Omental fat pad (tissue), 4 donors: ENCODE measurements at places on chromosomes 7 and 10.

DNA sequence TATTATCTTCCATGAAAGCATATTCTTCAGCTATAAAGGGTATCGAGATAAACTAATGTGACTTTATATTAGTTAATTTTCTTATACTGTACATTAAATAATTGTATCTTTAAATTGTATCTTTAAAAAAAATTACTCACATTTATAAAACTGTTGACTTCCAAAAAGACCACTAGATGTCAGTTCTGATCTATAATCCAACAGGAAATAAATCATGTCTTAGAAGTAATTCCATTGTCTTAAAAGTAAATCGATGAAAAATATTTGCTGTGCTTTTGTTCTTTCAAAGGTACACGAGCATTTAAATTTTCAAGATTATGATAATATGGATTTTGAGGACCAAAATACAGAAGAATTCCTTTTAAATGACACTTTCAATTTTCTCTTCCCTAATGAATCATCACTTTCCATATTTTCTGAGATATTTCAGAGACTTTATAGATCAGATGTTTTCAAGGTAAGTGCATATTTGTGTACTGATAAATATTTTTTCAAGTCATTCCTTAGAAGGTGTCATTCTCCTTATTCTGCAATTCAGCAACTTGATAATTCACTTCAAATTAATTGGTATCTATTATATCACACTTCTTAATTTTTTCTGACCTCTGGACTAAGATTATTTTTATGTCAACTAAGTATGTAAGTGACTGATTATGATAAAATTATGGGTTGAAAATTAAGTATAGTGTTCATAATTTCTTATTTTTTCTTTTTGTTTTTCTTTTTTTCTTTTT, 138.5 kb downstream of the CPED1 start:
- no peak for DNase-seq

DNA sequence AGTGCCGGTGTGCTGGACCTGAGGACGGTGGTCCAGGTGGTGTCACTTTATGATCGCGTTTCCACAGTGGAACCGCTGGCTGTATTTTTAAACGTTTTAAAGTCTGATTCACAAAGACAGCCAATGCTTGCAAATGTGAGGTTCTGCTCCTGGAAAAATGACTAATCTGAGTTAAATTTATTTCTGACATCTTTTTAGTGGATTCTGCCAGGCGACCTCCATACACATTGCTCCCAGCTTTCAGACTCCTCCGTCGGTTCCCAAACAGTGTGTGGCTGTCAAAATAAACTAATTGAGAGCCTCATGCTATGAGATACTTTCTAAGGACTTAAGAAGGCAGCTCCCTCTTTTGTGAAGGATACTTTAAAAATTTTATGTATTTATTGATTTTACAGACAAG, 12.7 kb upstream of the TTYH3 start:
- no peak for DNase-seq

- no peak for DNase-seq
Measured at GRCh38 chr10:3761021-3761686, 23.9 kb downstream of the KLF6 start.

GRCh38 chr10:88555190-88555908, 27.8 kb downstream of the RNLS start:
- no peak for DNase-seq

GRCh38 chr10:32244421-32245207, 102.3 kb downstream of the EPC1 start:
- no peak for DNase-seq

DNA sequence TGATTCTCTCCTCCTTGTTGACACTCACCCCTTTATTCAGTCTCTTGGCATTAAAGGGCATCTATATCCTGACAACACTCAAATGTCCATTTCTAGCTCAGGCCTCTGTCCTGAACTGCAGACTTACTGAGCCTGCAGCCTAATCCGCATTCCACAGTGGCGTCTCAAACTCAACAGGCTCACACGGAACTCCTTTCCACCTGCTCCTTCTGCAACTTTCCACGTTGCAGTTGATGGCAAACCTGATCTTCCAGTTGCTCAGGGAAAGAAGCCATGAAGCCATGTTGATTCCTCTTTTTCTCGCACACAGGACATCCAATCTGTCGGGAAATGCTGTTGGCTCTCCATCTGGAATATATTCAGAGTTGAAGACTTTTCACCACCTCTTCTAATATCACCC, 522.4 kb downstream of the CCSER2 start:
- DNase-seq, result no peak

DNA sequence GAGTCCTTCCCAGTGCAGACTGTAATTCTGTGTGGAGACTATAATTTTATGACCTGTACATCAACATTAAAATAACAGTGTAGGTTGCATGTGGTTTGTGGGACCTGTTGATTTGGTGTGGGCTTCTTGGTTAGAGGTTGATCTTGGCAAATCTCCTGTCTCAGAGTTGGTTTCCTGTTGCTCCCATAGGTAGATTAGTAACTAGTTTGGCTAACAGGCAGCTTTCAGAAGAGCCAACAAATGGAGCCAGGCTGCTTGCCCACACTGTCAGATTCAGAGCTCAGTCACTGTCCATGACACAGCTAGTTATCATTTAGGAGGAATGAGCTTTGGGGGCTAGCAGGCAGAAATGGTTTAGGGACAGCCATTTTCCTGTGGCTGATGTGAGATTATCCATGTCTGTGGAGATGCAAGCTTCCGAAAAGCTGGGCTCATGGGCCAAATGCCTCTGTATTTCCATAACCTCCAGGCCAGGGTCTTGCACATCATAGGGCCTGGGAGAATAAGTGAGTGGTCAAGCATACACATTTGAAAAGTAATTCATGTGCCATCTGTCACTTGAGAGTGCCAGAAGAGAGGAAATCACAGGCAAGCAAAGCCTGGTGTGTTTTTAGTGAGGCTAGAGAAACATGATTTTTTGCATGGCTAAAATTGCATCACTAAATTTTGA, 33.4 kb downstream of the CCM2 start:
- no peak for DNase-seq

DNA sequence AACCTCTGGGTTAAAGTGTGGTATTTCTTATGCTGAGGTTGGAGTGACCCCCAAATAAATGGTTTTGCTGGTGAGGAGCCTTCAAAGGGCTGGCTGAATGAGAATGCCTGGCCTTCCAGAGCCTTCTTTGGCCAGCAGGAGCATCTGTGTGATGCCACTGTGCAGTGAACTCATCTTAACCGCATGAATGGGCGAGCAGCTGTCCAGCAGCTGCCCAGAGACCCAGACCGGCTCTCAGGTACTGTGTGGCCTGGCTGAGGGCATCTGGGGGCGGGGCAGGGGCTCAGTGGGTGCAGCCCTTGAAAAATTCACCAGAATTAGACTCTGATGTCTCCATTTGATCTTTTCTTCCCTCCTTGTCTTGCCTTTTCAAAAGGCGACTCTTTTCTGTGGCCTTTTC, 59.0 kb downstream of the SYPL1 start:
- DNase-seq, result no peak

GRCh38 chr7:46003161-46003560, 82.1 kb upstream of the IGFBP3 start:
- no peak for DNase-seq

- DNase-seq, result no peak
Measured at GRCh38 chr7:122143376-122143750, 686 bp downstream of the AASS start.

DNA sequence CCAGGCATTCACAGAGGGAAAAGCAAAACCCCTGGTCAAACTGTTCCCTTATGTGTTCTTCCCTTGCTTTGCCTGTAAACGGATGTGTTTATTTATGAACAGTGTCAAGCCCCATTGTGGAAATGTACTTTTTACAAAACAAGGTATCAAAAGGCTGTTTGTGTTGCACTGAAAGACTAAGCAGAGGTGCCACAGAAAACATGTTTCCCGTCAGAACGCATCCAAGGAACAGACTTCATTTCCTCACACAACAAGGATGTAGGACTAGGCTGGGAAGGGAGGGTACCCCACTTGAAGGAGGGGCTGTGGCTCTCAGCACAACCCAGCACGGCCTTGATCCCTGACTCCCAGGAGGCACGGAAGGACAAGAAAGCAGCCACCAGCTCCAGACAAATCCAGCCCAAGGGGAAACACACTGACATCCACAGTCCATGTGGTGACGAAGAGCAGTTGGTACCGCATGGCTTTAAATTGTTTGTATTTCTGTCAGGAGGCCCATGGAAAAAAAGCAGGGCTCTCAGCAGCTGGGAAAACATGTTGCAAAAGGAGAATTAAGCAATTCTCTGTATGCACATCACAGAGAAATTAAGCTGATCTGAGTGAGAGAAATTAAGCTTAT, 85.6 kb downstream of the RNF216 start:
- DNase-seq, result no peak

DNA sequence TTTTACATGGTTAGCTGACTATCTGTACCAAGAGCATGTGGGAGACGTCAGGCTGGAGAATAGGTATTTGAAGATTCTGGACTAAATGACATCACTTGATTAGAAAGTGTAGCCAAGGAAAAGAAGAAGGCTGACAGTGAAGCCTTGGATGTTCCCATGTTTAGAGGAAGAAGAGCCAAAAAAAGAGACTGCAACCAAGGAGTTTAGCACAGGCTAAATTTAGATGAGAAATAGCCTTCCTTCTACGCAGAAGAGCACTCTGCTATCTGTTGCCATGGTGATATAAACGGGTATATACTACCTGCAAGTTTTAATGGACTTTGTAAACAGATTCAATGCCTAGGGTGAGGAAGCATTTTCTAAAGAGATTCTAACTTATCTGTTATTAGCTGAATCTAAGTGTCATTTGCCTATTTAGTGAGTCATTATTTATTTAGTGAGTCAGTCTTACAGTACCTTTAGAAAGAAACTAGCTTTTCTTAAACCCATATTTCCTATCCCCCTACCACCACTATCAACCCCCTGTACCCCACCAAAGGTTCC, 69.8 kb downstream of the CDK6 start:
- no peak for DNase-seq

GRCh38 chr7:7681191-7681935, 37.0 kb downstream of the RPA3 start:
- no peak for DNase-seq

GRCh38 chr10:126843299-126843934, 61.8 kb upstream of the DOCK1 start:
- no peak for DNase-seq
